Panc1 (cell line): ENCODE measurements at places on chromosomes 4 and X.

- DNase-seq: no peak
Measured at GRCh38 chr4:108081256-108081655, 87.5 kb downstream of the LEF1 start.

- DNase-seq: no peak
Measured at GRCh38 chr4:139042981-139043460, 27.4 kb downstream of the NOCT start.

GRCh38 chr4:127203562-127204200 is 429.1 kb upstream of the INTU start:
- DNase-seq: no peak

DNA sequence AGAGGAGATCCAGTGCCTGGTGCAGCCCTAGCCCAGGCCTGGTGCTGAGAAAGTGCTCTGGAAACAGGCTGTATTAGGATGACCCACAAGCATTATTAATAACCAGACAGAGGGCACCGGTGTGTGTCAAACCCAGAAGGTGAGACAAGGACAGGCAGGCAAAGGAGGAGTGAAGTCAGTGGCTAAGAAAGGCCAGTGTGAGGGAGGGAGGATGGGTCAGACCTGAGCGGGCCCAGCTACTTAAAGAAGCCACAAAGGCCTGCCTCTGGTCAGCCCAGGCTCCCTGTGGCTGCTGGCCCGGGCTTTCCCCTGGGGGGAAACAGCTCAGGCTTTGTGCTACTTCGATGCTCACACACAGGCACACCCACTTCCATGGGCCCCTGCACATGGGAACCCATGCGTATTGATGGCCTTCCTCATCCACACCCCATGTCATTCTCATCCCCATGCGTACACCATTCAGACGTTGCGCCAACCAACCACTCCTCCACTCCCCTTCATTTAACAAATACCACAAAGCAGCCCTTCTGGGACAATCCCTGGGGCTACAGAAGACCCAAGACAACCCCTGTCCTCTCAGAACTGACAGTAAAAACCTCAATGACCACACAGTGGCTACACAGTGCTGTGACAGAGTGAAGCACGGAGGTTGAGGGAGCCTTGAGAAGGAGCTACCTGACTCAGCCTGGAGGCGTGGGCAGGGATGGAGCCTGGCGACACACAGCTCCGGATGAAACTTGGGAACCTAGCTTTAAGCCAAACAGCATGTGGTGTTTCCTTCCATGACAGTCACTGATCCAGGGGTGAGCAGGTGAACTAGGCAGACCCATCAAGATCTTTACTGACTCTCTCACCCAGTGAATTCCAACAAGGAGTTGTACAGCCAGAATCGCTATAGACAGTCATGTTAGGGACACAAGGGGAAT is 24.9 kb upstream of the MTM1 start:
- no peak for DNase-seq

- DNase-seq: no peak
Measured at GRCh38 chr4:8010618-8011017, 71.0 kb upstream of the AFAP1 start.

DNA sequence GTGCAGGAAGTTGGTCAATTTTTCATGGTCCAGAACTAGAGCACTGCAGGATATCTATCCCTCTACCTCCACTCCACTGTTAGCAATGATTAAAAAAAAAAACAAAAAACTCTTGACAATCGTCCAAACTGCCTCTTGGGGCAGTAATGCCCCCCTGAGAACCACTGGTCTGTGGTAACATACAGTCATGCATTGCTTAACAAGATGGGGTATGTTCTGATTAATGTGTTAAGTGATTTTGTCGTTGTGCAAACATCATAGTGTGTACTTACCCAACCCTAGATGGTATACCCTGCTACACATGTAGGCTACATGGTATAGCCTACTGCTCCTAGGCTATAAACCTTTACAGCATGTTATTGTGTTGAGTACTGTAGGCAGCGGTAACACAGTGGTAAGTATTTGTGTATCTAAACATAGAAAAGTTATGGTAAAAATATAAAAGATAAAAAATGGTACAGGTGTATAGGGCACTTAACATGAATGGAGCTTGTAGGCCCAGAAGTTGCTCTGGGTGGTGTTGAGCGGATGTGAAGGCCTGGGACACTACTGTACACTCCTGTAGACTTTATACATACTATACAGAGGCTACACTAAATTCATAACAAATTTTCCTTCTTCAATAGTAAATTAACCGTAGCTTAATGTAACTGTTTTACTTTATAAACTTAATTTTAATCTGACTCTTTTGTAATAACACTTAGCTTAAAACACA is 34.1 kb downstream of the ART3 start:
- no peak for DNase-seq

GRCh38 chr4:151624626-151625565 is 135.9 kb downstream of the GATB start:
- no peak for DNase-seq
